ENCODE measurements at places on chromosomes 4 and X. TPM values are rescaled to one million over a fixed set of nuclear protein-coding genes. Genes with fewer than 3 reads are reported as not detected.

GRCh38 chrX:137401092-137401491, 164.8 kb upstream of the ZIC3 start:
- no peak for DNase-seq

SSX4 gene
- not detected for total RNA-seq

CNOT6L gene
- total RNA-seq: 29.4 TPM

GRCh38 chrX:41381685-41382084, 47.7 kb downstream of the DDX3X start:
- DNase-seq: peak; percentile 56

CRMP1 gene
- total RNA-seq: not detected

DNA sequence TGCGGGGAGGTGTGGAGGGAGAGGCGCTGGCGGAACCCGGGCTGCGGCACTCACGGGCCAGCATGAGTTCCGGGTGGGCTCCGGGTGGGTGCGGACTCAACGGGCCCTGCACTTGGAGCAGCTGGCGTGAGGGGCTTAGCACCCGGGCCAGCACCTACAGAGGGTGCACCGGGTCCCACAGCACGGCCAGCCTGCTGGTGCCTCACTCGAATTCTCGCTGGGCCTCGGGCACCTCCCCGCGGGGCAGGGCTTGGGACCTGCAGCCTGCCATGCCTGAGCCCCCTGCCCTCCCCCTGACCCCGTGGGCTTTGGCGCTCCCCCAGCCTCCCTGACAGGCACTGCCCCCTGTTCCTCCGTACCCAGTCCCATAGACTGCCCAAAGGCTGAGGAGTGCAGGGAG, 10.8 kb upstream of the CAMK2D start:
- DNase-seq: no peak

BEND4 gene
- total RNA-seq: 0.05 TPM

GPRIN3 gene
- 0.39 TPM for total RNA-seq

- peak; percentile 34 for DNase-seq
Measured at GRCh38 chr4:187993827-187994226, 1.7 kb upstream of the ZFP42 start.

SPANXN2 gene
- total RNA-seq: not detected

GRCh38 chr4:116073051-116073450, 959.6 kb upstream of the NDST4 start:
- no peak for DNase-seq

- no peak for DNase-seq
Measured at GRCh38 chr4:1718095-1718850, 2.9 kb downstream of the TMEM129 start.

- DNase-seq: no peak
Measured at GRCh38 chr4:46975812-46976553, 17.4 kb downstream of the GABRA4 start.

DNA sequence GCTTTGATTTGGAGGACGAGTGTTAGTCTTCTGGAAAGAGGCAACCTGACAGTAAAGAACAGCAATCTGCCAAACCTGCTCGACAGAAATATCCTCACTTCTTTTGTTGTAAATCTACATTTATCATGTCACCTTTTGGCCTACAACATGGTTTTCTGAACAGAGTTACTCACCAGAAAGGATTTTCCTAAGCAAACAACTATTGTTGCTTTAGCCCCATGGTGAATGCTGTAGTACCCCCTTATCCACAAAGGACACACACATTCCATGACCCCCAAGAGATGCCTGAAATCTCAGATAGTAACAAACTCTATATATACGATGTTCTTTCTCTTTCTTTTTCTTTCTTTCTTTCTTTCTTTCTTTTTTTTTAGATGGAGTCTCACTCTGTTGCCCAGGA, 42.7 kb downstream of the TMEM150C start:
- no peak for DNase-seq

DNA sequence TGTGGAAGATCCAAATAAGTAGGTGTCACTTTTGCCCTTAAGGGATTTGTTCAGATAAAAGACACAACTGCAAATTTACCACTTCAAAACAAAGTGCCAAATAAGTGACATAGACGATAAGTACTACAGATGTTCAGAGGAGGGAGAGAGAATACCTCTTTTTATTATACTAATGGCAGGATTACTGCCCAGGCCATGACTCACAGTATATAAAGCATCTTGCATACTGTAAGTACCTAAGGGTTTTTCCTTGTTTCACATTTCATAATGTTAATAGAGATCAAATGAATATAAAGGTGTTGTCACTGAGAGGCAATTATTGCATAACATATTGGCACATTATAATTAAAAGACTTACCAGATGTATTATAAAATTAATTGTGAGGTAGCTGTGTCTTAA, 46.4 kb downstream of the PTPN13 start:
- DNase-seq: no peak

DNA sequence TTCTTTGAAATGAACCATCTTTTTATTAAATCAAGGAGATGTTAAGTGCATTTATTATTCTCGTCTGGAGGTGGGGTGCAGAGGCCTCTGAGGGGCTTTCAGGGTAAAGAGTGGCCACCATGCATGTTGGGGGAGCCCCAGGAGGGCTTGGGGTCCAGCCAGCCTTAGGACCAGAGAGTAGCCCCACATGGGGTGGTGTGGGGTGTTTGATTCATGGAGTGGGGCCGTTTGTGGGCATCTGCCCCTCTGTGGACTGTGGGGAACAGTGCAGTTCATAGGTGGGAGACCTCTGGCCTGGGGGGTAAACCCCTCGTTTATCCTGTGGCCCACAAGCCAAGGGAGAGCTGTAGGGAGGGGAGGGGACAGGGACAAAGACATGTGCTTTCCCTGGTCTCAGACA, 26.9 kb downstream of the HTRA3 start:
- no peak for DNase-seq

DNA sequence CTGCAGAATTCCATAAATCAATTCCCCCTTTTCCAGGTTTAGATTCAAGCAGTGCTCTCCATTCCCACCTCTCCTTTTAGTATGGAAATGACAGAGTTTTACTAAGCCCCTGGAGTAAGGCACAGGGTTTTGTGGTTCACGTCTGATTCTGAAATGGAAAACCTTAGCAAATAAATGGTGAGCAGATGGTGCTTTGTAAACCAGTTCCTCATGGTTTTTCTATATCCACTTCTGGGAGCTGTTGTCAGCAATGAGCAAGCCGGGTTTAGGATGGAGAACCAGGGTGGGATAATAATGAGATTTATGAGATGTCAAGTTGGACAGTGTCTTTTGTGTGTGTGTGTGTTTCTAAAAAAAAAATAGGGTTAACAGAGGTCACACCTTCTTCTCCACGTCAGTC, 113.8 kb upstream of the RBPJ start:
- no peak for DNase-seq

PAGE2B gene
- not detected for total RNA-seq

GRCh38 chrX:153669174-153669890, 4.3 kb downstream of the PNCK start:
- no peak for DNase-seq

ESX1 gene
- total RNA-seq: not detected

- DNase-seq: no peak
Measured at GRCh38 chr4:52760256-52760655, 9.0 kb upstream of the ERVMER34-1 start.

ADGRG2 gene
- not detected for total RNA-seq
